Ureter (tissue), 1 donor: ENCODE measurements at places on chromosomes 5 and 9.

- no peak for DNase-seq
These were observed 28.1 kb downstream of the ACSL6 start for GRCh38 chr5:131983244-131983771.

- DNase-seq = no peak
These were observed 1063.9 kb downstream of the CDH9 start for GRCh38 chr5:25974451-25974850.

GRCh38 chr9:35517131-35517530 lies 27.2 kb downstream of the RUSC2 start:
- no peak for DNase-seq

DNA sequence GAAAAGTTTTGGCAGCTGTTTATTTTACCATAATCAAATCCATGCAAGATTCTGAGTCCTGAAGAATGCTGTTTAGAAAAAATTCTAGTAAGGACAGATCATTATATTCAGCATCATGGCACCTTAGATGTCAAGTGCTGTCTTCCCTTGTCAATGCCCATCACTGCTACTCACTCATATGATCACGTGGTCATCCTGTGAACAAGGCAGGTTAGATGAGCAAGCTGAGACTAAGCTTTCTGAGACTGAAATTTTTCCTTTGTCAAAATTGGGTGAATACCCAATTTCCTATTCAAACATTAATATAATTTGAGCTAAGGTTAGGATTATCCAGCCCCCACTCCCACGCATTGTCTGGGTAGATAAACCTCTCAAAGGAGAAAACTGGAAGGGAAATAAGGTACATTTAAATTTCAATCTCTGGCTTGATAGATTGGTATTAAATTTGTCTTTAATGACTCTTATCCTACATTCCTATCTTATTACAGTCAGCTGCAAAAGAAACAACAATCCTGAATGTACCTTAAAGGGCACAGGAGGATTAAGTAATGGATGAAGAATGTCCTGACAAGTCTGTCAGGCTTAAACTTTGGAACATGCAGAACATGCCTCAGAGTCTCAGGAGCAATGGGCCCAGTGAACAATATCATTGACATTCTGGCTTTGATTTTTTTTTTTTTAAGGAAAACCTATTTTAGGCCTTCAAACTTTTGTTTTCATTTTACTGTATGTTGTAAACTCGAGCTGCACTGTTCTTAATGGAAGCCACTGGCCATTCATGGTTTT lies 148.7 kb upstream of the RANBP3L start:
- DNase-seq = no peak
